Glutamatergic neuron (in vitro differentiated cells): ENCODE measurements at places on chromosomes 1 and 21. TPM values are rescaled to one million over a fixed set of nuclear protein-coding genes. Genes with fewer than 3 reads are reported as not detected.

DNA sequence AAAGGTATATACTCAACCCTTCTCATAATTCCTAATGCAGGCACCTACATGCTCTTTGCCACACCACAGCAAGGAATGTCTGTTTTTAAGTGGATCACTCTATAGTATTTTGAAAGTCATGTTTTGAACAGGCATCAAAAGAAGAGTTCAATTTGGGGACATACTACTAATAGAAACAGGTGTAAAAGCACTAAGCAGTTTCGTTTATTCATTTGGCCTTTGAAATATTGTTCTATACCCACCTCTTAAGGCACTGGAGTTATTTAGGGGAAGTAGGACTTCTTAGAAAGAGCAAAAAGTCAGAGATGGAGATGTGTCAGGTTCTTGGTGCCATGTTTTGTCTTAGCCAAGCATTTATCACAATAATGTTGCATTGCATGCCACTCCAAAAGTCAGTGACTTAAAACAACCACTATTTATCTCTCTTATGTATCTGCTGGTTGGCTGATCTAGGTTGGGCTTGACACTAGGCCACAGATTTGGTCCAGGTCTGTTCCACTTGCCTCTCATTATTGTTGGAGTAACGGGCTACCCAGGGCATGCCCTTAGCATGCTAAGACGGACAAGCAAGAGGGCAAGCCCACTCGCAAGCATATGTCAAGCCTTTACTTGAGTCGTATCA is 107.5 kb downstream of the RGL1 start:
- H3K4me1 ChIP-seq = no peaks in the 10 kb centered on the region
- H3K36me3 ChIP-seq = peaks cover under 1% of the 10 kb centered on the region
- no peak overlapping the region for H3K4me3 ChIP-seq
- no peak overlapping the region for H3K27ac ChIP-seq

The SETD4 gene
- total RNA-seq = 21.3 TPM

- DNase-seq = no peak
- peaks cover 2% of the 10 kb centered on the region for H3K27me3 ChIP-seq
- H3K36me3 ChIP-seq = peaks cover 15% of the 10 kb centered on the region
- H3K4me1 ChIP-seq = no peaks in the 10 kb centered on the region
These were observed 95.0 kb downstream of the TLR5 start for GRCh38 chr1:223048026-223048425.

DNA sequence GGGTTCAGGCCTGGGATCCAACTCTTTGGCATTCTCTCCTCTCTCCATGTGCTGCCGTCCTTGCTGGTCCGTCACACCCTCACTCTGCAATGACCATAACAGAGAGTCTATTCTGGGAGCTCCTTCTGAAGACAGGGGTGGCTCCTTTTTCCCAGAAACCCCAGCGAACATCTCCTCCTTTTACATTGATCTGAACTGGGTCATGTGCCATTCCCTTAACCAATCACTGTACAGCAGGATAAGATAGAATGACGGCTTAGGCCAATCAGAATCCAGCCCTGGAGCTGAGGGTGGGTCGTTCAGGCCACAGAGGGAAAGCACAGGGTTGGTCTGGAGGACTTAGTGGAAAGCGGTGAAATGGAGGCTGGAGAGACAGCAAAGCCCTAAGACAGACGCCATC is 740.1 kb downstream of the MATN1 start:
- no peak overlapping the region for H3K4me3 ChIP-seq
- DNase-seq = no peak
- peaks cover 4% of the 10 kb centered on the region for H3K36me3 ChIP-seq
- peaks cover 1% of the 10 kb centered on the region for H3K27me3 ChIP-seq
- H3K27ac ChIP-seq = no peak overlapping the region
- no peaks in the 10 kb centered on the region for H3K4me1 ChIP-seq

The RBBP5 gene
- 20.6 TPM for total RNA-seq

DNA sequence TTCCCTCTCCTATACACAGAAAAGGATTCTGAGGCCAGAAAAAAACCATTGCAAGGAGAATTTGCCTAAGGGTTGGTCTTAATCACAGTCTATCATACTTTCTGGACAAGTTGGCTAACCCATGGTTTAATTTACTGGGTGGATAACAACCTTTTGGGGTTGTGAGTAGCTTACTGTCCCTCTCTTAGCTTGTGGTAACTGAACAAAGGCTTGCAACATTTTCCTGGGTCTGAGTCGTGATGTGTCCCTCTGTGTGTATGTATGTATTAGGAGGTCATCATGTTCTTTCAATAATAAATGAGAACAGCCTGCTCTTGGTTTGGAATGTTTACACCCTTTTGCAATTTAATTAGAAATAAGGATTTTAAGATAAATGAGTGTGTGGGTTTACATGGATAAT is 36.7 kb downstream of the PAPPA2 start:
- H3K36me3 ChIP-seq = no peaks in the 10 kb centered on the region
- DNase-seq = no peak
- no peaks in the 10 kb centered on the region for H3K4me1 ChIP-seq
- no peak overlapping the region for H3K27ac ChIP-seq

The FAM72C gene
- 0.22 TPM for total RNA-seq

The EXTL1 gene
- 2.6 TPM for total RNA-seq

DNA sequence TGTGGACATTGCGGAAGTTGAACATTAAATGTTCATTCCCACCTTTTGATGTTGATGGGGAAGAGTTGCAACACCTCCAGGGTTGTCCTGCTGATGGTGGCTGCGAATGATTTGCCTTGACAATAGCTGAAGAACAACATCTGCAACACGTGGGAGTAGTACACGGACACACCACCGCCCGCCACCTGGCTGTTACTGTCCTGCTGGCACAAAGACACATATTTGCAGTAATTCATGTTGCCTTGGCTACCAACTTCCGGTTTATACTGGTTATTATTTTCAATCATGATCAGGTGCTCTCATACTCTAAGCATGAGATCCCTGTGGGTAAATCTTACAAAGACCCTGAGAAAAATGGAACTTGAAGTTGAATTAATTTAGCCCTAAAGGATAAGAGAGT is 55.2 kb downstream of the UBR4 start:
- no peak for DNase-seq
- no peaks in the 10 kb centered on the region for H3K36me3 ChIP-seq
- H3K4me3 ChIP-seq = no peak overlapping the region
- no peak overlapping the region for H3K27ac ChIP-seq
- H3K27me3 ChIP-seq = peaks cover 1% of the 10 kb centered on the region

GRCh38 chr1:61387829-61388228 is 305.5 kb downstream of the NFIA start:
- no peaks in the 10 kb centered on the region for H3K27me3 ChIP-seq
- no peak for DNase-seq
- no peak overlapping the region for H3K4me3 ChIP-seq
- no peaks in the 10 kb centered on the region for H3K36me3 ChIP-seq
- H3K27ac ChIP-seq = no peak overlapping the region
- H3K4me1 ChIP-seq = peaks cover 4% of the 10 kb centered on the region

DNA sequence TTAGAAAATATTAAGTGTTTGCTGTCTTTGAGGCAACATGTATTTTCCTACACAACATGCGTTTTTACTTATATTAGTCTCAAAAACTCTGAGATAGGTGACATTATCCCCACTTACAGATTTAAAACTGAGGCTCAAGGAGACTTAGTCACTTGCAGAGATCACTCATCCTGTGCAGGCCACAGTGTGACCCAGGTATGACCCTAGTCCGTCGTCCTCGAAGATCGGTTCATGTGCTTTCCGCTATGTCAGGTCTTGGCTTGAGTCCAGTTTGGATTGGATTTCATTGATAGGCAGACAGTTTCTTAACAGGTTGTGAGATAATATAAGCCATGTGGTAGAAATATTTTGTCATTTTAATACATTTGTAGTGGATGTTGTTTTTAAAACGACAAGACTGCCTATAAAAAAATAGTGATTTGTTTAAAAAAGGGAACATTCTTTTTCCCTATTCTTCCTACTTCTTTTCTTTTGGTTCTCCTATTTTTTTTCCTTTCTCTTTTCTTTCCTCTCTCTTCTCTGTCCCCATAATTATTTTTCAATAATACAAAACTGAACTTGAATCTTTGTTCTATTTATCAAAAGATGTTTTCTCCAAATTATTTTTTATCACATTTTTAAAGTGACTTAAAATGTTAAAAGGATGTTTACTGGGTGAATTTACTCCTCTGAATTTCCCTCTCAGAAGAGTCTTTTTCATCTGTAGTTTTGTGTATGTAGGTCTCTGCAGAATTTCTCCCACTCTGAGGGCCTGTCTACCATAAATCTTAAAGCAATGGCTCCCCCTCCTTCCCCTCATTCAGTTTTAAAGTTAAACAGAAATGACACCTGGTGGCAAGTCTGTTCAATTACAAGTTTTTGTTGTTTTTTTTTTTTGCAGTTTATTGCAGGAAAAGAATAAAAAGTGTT is 81.8 kb downstream of the PHTF1 start:
- no peaks in the 10 kb centered on the region for H3K36me3 ChIP-seq
- no peak overlapping the region for H3K4me3 ChIP-seq
- H3K27me3 ChIP-seq = peaks cover 2% of the 10 kb centered on the region
- H3K27ac ChIP-seq = no peak overlapping the region

DNA sequence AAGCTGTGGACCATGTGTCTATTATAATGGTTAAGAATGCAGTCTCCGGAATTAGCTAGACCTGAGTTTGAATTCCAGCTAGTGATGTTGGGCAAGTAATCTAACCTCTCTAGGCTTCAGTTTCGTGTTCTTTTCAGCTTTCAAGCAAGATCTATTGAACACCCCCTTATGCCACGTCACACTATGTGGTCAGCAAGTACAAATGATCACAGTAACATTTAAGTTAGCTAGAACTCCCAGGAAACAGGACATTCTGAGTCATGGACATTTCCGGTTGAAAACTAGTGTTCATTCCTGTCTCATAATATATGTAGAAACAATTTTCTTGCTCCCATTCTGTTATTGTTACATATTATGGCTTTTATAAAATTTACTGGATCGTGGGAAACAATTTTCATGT is 34.0 kb upstream of the NHLH2 start:
- peaks cover 7% of the 10 kb centered on the region for H3K4me1 ChIP-seq
- H3K36me3 ChIP-seq = no peaks in the 10 kb centered on the region
- H3K4me3 ChIP-seq = no peak overlapping the region
- no peak for DNase-seq
- H3K27ac ChIP-seq = no peak overlapping the region

The C2CD2 gene
- 0.78 TPM for total RNA-seq

The CSMD2 gene
- total RNA-seq = 0.27 TPM

GRCh38 chr1:184354719-184355118 is 32.1 kb upstream of the C1orf21 start:
- H3K27ac ChIP-seq = no peak overlapping the region
- no peaks in the 10 kb centered on the region for H3K27me3 ChIP-seq
- H3K4me1 ChIP-seq = no peaks in the 10 kb centered on the region
- no peak overlapping the region for H3K4me3 ChIP-seq

DNA sequence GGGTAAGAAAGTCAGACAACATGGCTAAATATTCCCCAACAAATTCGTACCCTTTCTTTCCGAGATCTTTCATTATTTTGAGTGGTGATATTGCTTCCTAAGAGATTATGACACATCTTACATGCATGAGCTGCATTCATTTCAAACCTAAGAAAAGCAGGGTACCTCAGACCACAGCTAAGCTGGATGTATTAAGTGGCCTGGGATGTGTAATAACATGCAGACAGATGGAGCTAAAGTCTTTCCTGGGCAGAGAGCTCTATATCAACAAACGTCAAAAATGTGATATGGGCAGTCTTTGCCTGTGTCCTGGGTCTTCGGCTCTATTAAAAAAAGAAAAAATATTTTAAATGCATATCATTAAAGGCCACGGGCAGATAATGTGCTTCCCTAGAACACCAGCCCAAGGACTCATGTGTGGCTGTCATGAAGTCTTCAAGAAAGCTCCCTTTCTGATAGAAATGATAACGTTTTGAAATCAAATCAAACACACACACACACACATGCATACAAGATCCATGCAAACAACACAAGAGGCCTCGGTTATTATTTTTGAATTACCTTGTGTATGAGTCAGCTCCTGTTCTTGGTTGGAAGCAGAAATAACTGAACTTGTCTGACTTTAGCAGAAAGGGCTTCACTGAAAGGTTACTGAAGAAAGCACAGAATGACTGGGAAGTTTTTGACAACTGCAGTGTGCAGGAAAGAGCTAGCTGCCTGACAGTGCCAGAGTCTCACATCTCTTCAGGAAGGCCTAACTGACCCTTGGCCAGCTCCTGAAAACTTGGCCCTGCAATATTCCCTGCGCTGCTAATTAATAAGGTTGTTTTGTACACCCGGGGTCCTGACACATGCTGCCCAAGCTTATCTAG is 231.2 kb downstream of the DSCAM start:
- H3K4me3 ChIP-seq = no peak overlapping the region
- H3K27me3 ChIP-seq = peaks cover 2% of the 10 kb centered on the region
- peaks cover 17% of the 10 kb centered on the region for H3K4me1 ChIP-seq
- H3K27ac ChIP-seq = no peak overlapping the region
- peaks cover 7% of the 10 kb centered on the region for H3K36me3 ChIP-seq

GRCh38 chr1:3922851-3923250 is 22.8 kb upstream of the C1orf174 start:
- peaks cover 3% of the 10 kb centered on the region for H3K27me3 ChIP-seq
- no peak for DNase-seq
- peaks cover 5% of the 10 kb centered on the region for H3K36me3 ChIP-seq
- H3K4me1 ChIP-seq = no peaks in the 10 kb centered on the region

DNA sequence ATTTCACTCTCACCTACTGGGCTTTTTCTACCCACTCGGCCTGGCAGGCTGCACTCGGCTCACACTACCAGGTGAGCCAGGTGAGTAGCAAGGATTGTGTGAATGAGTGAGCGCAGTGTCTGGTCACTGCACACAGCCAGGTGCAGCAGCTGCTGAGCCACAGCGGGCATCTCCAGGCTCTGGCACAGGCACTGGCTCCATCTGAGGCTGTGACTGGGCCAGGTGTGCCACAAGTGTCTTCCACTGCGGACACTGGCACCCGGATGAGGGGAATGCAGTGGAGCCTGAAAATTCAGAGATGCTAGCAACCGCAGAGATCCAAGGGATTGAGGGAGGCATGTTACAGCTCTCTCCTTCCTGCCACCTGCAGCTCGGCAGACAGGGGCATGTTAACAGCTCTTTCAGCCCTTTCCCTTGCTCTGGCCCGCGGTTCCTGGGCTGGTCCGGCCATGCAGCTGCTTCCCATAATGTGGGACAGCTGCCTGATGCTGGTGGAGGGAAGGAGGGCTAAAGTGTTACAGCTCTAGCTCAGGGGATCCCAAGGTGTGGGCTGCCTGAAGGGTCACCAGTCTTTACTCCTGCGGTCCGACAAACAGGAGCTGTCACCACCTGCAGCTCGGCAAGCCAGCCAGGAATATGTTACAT is 1038.3 kb downstream of the AMY1C start:
- no peak for DNase-seq
- no peaks in the 10 kb centered on the region for H3K36me3 ChIP-seq
- H3K27me3 ChIP-seq = peaks cover 1% of the 10 kb centered on the region

The INAVA gene
- total RNA-seq = 2.4 TPM

DNA sequence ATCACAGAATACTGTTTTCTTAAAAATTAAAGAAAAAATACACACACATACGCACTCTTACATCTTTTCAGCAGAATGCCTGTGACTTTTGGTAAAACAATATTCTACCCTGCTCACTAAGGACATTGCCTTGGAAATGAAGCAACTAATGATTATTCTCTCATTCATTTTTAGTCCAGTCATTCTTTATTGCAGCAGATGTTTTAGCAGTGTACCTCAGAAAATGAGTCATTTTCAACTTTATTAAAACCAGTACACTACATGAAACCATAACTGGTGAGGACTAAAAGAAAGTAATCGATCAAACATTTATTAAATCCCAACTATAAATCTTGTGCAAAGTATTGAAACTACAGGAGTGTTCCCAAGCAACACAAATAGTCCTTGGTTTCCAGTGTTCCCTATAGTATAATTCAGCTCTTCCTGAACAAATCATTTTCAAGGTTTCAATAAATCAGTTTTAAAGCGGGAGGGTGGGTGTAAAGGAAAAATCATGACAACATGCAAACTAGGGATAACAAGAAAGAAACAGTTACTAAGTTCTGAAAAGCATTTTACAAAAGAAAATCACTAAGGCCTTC is 114.2 kb downstream of the ADGRL4 start:
- no peaks in the 10 kb centered on the region for H3K4me1 ChIP-seq
- no peaks in the 10 kb centered on the region for H3K27me3 ChIP-seq
- no peak for DNase-seq
- H3K27ac ChIP-seq = no peak overlapping the region
- H3K4me3 ChIP-seq = no peak overlapping the region
- H3K36me3 ChIP-seq = no peaks in the 10 kb centered on the region
